ENCODE measurements at places on chromosomes 2 and 18.

- no peak for DNase-seq
Measured at GRCh38 chr2:23269747-23270146, 115.2 kb upstream of the KLHL29 start.

DNA sequence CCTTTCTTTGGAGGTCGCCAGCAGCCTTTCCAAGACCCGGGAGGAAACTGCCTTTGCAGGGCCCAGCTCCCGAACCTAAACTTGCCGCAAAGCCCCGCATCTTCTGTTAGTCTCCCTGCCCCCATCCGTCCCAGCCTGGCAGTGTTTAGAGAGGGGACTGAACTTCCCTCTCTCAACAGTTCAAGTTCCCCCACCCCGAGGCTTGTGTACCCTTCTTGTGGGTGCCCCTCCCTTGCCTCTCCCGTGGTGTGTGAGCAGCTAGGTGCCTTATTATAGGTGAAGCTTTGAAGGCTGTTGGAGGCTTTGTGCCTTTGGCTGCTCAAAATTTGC lies 1.4 kb downstream of the LBH start:
- no peak for DNase-seq

DNA sequence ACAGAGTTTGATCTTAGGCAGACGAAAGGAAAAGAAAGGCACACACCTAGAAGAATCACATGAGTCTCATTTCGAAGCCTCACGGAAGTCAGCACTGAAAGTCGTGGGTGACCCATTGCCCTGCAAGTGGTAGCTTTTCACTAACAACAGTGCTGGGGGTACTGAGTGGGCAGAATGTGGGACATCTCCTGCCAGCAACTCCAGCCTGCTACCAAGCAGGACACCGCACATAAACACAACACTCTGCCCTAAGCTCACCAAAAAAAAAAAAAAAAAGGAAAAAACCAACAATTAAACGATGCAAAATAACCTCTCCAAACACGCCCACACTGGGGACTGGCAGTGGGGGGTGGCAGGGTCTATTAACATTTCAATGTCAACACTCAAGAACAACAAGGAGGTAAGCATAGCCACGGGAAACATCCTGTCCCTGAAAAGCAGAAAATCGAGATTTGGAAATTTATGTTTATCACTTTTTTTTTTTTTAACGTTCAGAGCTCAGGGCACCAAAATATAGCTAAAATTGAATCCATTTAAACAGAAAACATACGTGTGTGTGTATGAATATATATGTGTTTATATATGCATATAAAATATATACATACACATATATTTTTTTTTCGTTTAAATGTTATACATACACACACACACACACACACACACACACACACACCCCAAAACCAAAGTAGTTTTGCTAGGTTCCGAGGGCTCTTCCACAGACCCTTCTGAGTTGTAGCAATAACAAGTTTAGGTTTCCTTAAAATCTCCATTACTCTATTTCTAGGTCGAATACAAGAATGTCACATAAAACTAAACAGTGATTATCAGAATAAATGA lies 2.2 kb downstream of the INO80D start:
- DNase-seq, result no peak

DNA sequence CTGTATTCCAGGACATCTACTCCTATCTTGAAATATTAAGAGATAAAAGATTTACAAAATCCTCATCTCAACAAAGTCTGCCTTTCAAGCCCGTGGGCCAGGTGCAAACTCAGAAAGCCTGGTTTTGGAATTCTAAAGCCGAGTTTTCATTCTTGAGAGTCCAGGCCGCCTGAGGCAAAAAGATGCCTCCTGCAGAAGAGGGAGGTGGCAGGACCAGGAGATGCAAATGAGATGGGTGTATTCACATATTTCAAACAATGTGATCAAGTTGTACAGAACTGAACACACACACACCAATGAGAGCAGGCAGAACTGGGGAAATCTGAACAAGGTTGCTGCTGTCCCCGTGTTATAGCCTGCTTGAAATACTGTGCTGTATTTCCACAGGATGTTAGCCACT lies 7.7 kb upstream of the HS6ST1 start:
- DNase-seq, result no peak

DNA sequence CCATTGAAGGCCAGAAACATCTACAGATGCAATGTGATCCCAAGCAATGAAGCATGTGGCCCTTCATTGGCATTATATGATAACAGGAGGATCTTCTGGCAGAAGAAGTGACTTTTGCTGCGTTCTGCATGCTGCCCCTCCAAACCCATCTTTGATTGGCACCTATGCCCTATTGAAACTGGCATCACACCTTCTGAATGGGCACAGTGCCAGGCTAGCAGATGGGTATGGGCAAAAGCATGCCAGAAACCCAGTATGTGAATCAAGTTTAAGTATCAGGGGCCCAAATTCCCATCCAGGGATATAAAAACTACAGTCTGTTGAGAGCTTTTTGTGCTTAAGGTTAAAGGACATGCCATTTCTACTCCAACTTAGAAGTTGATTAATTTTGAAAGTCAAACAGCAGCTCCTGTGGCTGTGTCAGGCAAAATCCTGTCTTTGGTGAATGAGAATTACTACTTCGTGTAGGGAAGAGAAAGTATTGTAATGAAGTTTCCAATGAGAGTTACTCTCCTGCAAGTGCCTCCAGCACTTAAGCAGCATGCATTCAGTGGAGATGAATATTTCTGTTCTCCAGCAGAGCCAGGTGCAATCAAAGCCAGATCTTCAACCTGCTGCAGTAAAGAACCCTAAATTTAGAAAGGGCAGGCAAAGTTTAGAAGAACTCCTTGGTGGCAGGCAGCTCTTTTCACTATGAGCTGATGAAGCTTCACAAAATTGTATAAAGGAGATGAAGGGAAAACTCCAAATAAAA lies 8.6 kb downstream of the VRK2 start:
- DNase-seq, result peak; percentile 53

DNA sequence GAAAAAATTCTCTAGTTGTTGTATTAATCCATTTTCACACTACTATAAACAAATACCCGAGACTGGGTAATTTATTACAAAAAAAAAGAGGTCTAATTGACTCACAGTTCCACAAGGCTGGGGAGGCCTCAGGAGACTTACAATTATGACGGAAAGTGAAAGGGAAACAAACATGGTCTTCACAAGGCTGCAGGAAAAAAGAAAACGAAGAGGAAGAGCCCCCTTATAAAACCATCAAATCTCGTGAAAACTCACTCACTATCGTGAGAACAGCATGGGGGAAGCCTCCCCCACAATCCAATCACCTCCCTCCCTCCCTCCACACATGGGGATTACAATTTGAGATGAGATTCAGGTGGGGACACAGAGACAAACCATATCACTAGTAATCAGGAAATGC lies 61.7 kb upstream of the SPTBN1 start:
- no peak for DNase-seq

DNA sequence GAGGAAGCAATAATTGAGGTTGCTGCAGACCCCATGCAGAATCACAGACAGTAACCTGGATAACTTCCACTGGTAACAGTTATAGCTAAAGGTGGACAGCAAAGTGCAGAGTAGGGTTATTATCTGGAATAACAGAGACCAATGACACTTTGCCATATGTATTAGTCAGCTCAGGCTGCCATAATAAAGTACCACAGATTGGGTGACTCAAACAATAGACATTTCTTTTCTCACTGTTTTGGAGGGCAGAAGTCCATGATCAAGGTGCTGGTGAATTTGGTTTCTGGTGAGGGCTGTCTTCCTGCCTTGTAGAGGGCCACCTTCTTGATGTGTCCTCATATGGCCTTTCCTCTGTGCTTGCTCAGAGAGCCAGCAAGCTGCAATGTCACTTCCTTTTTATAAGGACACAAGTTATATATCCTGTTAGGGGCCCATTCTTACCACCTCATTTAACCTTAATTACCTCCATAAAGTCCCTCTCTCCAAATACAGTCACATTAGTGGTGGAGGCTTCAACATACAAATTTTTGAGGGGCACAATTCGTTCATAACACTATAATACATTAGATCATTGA lies 191.0 kb upstream of the LRP1B start:
- no peak for DNase-seq
